Right renal cortex interstitium (tissue), 3 donors: ENCODE measurements at places on chromosomes 5 and 9.

DNA sequence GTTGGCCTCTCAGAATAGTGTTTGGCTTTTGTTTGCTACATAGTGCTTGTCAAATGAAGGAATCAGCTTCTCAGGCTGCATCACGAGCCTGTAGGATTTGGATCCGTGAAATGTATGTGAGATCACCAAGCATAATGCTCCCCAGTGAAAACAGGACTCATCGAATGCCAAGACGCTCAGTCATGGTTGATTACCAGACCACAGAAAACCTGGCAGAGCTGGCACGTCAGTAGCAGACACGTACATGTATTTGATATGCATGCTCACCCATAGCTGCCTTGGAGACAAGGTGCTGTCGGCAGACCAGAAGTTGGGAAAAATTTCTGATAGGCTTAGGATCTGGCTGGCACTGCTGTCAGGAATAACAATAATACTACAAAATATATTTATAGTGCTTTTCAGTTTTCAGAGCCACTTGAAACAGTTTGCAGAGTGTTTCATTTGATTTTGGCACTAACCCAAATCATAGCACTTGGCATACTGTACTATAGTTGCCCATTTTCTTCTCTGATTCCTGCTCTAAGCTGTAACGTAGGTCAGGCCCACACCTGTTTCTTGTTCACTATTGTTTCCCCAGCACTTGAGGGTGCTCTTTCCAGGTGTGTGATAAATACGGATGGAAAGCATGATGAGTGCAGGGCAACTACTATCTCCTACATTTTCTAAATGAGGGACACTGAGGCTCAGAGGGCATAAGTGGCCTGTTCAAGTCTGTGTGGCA is 226.1 kb downstream of the NR3C1 start:
- no peak for DNase-seq

- no peak for DNase-seq
Observed at GRCh38 chr9:129513282-129513681, 107.6 kb downstream of the C9orf50 start.

DNA sequence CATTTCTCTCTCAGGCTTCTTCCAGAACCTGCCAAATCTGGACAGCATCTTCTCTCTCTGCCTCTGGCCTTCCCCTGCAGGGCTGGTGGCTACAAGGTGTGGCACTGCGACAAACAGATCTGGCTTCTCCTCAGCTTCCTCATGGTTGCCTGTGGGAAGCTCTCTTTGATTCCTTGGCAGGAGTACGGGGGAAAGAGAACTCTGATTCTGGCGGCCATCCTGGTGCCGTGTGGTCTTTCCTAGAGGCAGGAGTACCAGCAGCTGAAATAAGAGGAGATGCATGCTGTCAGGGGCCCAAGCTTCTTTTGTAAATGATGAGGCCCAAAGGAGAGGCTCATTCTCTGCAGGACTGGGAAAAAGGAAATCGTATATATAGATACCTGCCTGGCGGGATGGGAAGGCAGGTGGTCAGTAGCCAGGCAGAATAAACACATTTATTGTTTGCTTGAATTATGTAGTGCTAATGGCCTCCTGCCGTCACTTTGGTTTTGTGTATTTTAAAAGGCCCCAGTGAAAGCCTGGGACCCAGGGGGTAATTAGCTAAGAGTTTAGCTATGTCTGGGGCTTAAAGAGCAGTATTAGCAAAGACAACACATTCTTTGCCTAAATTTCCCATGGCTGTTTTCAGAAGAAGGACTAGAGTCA is at the start of gene CER1:
Gene CER1, minus strand, starts transcription at position 343 of the 645 bp plus-strand sequence. Its CDS starts 61 bp downstream, at position 282.
- DNase-seq = no peak

DNA sequence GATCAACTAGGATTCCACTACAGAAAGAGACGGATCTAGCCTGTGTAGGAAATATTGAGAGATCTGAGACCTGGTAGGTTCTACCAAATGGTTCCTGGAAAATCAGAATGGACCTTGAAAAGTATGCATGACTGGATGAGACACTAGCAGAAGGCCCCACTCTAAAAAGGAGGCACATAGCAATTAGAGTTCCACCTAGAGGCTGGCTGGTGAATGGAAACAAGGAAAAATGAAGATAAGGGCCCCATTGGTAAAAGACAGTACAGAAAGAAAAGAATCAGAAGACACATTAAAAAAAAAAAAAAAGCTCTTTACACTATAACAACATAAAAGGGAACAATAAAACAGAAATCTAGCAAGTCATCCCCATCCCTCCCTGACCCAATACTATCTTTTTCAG is 518.5 kb downstream of the NR2F1-AS1 start:
- no peak for DNase-seq

DNA sequence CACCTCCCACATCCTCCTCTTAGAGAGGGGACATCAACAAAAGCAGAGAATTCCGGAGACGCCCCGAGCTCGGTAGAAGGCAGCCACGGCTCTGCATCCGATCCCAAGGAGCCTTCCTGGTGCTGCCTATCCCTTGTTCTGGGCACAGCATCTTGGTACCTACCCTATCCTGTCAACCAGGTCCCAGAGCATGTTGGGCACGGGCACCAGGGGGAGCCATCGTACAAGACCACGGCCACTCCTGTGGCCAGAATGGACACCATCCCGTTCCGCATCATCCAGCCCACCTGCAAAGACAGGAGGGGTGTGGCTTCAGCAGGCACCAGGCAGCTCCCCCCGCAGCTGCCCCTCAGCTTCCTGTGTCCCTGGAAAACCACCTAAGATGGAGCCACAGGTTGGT is 62.7 kb upstream of the ZNF354A start:
- DNase-seq = no peak

DNA sequence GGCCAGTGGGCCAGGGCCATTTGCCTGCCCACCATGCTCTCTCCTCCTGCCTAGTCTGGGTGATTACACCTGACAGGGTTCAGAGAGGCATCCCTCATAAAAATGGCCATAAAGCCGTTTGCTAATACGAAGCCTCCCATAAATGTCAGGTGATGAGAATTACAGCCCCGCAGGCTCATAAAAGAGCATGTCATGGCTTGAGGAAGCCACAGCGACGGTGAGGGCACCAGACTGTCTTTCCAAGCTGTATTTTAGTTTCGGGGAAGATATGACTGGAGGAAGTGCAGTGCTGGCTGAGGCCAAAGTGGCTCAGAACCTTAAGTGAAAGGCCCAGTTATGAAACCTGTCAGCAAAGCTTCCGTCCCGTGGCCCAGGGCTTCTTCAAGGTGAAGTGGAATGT is 18.5 kb upstream of the TCERG1 start:
- DNase-seq = no peak

GRCh38 chr9:109474170-109474569 is 23.9 kb downstream of the PTPN3 start:
- no peak for DNase-seq

DNA sequence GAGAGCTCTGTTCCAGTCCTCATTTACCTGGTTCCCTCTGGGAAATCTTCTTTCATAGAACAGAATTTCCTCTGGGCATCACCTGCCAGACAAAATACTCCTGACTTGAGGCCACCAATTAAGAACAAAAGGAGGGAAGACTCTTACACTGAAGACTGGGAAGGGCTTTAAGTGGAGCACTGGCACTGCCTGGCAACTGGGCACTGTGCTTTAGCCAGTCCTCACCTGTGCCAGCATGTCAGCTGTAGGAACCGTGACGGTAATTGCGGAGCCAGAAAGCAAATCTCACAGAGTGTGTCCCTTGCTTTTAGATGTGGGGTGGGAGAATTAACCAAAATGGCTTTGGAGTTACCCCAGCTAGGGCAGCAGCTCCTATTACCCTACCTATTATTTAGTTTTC is 40.6 kb downstream of the FAM219A start:
- DNase-seq = no peak

- DNase-seq = no peak
Observed at GRCh38 chr9:80382211-80382891, 810.6 kb downstream of the TLE4 start.

GRCh38 chr5:82352146-82352791 is 74.1 kb upstream of the RPS23 start:
- DNase-seq = no peak

DNA sequence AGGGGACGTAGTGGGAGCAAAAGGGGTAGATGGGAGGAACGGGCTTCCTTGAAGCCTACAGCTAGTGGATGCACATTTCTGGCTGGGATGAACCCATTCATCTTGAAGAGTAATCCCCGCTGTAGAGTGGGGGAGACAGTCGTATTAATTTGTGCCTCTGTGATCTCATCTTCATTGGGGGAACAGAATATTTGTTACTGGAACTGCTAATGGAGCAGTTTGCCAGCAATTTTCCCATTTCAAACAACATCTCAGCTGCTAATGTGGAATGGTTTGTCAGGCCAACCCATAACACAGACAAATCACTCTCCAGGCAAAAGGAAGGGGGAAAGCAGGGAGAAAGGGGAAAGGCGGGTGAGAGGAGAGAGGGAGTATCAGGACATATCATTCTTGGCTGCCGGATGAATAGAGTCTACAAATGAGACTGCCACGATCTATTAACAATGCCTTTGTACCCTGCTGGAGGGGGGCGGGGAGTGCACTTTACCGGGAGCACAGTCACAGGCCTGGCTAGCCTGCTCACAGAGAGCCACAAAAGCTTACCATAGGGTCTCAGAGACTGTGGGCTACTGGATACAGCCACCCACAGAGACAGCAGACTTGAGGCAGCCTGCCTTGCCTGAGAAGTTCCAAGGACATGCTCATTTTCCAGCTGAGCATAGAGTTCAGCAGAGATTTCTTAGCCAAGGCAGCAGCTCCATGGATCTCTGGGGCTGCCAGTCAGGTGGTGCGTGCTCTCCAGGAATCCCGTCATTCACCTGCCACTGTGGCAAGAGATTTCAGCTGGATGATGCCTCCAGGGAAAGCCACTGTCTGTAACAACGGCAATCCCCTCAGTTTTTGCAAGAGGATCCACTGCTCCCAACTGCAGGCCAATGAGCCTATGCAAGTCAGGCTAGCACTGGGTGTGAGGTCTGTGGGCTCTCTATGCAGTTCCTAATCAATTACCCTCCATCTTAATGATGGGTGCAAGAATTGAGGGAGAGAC is 217.7 kb upstream of the PANK3 start:
- no peak for DNase-seq

DNA sequence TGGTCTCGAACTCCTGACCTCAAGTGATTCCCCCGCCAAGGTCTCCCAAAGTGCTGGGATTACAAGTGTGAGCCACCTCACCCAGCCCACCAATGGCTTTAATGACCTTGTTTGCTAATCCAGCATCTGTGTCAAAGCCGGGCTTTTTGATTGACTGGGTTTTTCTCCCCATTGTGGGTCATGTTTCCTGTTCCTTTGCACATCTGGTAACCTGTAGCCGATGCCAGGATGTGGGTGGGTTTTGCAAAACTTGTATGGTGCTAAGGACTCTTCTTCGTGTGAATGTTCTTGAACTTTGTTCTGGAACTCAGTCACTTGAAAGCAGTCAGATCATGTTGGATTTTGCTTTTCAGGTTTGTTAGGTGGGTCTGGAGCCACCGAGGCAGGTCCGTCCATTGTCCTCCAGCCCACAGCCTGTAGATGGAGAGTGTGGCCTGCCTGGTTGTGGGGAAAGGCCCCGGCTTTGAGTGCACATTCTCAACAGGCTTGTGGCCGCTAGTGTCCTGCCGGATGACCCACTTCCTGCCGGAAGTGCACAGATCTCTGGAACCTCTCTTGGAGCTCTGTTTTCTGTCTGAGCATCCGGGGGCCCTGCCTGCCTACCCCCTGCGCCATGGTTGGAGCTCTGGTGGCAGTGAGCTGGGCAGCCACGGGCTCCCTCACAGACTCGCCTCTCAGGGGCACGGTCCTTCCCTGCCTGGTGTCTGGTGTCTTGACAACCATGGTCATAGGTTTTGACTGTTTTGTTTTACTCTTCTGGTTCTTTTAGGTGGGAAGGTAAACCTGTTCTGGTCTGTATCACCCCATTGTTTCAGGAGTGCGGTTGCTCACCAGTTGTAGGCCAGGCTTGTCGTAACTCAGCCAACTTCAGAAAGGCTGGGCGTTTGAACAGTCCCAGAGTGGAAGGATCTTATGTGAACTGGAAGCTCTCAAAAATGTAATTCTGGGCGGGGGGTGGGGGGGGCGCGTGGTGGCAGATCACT is 69.6 kb upstream of the CACNA1B start:
- no peak for DNase-seq

DNA sequence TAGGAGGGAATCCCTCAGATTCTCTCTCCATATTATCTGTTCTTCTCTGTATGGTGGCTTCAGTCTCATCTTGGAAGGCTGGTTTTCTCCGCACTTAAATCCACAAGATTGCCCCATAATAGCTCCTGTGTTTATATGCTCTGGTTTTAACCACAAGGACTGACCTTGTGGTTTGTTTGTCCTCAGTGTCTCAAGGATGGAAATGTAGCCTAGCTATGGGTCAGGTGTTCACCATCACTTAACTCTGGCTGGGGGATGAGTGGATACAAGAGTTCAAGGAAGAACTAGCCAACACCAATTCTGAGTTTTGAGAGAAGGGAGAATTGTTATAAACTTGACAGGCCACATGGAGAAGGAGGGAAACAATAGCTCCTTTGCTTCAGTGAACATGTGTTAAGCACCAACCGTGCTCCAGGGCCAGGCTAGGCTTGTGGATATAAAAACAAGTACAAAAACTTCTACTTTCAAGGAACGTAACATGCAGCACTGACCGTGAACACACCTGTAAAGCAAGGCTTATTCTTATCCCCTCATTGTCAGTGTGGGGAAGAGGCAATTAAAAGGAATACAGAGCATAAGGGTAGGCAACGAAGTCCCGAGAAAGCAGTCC is 75.6 kb upstream of the VLDLR start:
- DNase-seq = no peak

GRCh38 chr5:114305402-114306207 is 56.3 kb upstream of the KCNN2 start:
- no peak for DNase-seq

DNA sequence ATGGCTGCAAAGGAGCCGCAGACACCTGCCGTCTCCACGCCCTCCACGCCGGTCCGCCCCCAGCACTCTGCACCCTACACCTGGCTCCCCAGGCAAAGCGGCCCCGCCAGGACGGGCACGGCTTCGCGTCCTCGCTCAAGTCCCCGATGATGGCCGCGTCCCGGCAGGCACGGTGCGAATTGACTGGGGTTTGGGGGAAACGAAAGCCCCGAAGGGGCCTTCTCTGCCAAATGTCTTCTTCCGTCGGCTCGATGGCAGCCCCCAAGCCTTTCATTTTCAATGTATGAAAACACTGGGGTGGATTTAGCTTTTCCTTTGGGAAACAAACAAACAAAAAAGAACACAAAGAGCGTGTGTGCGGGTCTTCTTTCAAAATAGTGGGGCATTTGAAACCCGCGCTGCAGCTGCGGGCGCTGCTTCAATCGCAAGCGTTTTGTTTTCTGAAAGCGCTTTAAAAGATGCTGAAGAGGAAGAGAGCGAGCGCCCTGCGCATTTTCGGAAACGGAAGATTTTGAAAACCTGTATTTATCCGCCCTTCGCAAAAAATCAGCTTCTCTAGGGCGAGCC is 160.0 kb downstream of the RMI1 start:
- DNase-seq = no peak

DNA sequence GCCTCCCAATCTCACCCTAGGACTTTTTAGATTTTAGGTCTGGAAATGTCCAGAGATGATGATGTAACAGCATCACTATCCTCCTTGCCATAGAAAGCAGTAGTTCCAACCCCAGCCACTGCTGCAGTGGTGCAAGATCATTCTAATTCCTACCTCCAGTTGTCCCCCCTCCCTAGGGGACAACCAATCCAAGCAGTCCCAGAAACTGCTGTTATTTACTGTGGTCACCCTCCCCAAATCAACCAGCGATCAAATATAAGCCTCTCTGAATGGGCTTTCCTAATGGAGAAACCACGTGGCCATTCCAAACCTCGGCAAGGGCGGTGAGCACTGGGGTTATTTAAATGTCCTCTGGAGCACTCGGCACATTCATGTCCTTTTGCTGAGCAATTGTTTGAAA is 159.8 kb downstream of the SLF1 start:
- DNase-seq = no peak
